ENCODE measurements at places on chromosomes 4 and X.

- peak; percentile 26 for DNase-seq
These were observed 469 bp downstream of the IRS4 start for GRCh38 chrX:108735679-108736508.

DNA sequence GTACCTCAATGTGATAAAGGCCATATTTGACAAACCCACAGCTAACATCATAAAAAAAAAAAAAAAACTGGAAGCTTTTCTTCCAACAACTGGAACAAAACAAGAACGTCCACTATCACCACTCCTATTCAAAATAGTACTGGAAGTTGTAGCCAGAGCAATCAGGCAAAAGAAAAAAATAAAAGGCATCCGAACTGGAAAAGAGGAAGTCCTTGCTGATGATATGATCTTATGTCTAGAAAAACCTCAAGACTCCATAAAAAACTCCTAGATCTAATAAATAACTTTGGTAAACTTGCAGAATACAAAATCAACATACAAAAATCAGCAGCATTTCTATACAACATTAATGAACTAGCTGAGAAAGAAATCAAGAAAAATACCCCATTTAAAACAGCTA is 134.3 kb downstream of the TEX11 start:
- no peak for DNase-seq

DNA sequence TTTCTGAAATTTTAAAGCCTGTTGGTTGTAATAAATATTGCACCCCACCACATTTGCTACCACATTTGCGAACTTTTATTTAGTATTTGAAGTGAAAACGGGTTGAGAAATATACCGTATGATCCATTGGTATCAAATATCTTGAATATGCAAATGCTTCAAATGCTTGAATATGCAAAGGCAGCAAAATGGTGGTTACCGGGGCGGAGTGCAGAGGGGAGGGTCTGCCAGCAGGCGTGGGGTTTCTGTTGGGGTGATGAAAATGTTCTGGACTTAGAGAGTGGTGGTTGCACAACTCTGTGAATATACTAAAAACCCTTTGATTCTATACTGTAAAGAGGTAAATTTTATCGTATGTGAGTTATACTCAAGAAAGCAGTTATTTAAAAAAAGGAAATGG is 35.3 kb downstream of the SHROOM2 start:
- no peak for DNase-seq

DNA sequence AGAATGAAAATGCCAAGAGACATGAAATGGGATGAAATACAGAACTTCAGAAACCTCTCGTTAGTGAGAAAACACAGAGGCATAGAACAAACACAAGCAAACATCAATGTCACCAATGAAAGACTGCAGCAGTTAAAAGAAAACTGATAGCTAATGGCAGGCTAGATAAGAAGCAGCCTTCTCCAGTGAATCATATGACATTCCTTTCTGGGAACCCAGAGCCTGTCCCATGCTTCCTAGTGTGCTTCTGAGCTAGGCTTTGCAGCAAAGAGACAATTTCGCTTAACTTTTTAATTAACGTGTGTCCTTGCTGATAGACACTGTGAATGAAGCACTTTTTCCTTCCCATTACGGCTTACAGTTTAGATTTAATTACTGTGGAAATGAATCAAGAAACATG is 444.6 kb downstream of the IL15 start:
- DNase-seq, result no peak

- DNase-seq, result no peak
These were observed 51.5 kb downstream of the SEL1L3 start for GRCh38 chr4:25811374-25811690.

GRCh38 chr4:30073011-30073710 is 647.0 kb upstream of the PCDH7 start:
- no peak for DNase-seq

DNA sequence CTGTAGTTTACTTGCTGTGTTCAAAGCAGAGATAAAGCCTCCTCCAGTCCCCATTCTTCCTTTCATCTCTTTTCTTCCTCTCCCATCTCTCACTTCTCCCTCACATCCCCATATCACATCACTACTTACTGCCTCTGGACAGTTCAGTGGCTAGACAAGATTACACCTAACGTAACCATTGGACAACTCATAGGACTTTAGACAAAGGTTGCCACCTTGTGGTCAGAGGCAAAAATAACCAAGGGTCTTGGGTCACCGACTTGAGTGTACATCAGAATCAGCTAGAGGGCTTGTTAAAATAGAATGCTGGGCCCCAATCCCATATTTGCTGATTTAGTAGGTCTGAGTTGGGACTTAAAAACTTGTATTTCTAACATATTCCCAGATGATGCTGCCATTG is 109.3 kb upstream of the DGKK start:
- DNase-seq, result peak; percentile 34

GRCh38 chrX:19578956-19579355 is 63.6 kb upstream of the MAP3K15 start:
- DNase-seq, result no peak

GRCh38 chr4:102604222-102604940 is 103.2 kb downstream of the NFKB1 start:
- DNase-seq, result no peak

- no peak for DNase-seq
These were observed 19.2 kb downstream of the PPP3CA start for GRCh38 chr4:101328063-101328602.

DNA sequence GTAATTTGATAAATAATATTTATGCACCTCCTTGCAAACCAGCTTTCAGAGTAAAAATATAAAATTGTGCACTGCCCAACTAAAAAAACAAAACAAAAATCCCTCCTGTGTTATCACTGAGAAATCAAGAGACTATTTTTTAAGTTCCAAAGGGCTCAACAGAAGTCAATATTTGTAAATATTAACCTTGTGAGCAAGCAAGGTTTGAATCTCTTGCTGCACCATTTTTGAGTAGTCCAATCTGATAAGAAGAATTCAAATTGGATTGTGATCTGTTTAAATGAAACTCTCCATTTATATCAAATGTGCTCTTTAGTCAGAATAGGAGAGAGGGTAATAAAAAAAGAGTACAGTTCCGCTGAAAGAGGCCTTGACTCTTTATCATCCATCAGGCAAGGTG is 520.2 kb downstream of the RAB28 start:
- DNase-seq, result no peak

GRCh38 chr4:180925805-180926204 is 1317.4 kb upstream of the TENM3 start:
- DNase-seq, result no peak

DNA sequence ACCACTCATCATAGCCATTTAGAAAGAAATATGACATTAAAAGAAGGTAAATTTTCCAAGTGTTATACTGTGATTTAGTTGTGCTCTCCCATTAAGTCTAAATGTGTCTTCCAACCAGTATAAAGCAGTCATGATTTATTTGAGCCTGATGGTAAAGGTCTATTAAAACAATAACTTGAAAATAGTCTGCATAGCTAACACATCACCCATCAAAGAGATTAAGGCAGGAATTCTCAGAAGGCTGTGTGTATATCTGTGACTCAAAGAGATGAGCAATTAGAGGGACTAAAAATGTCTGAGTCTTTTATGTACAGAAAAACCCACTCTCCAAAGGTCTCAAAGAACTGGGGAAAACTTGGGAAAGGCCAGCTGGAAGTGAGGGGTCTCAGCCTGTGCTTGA is 70.3 kb upstream of the IQCM start:
- DNase-seq, result no peak

GRCh38 chr4:40662962-40663604 is 33.4 kb upstream of the RBM47 start:
- DNase-seq, result peak; percentile 89

DNA sequence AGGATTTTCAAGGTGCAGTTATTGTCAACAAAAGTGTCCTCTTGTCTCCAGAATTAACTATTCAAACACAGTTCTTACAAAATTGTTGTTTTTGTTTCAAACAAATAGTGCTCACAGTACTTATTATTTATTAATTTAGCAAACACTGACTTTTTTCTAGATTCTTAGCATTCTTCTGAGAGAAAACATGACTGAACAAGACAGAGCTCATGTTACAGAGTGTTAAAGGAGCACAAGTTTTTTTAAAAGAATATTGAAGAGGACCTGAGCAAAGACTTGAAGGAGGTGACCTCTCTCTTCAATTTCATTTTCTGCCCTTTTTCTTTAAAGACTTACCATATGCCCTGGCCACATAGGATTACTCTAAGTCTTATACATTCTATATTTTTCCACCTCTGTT is 2220.3 kb upstream of the AGA start:
- DNase-seq, result no peak

DNA sequence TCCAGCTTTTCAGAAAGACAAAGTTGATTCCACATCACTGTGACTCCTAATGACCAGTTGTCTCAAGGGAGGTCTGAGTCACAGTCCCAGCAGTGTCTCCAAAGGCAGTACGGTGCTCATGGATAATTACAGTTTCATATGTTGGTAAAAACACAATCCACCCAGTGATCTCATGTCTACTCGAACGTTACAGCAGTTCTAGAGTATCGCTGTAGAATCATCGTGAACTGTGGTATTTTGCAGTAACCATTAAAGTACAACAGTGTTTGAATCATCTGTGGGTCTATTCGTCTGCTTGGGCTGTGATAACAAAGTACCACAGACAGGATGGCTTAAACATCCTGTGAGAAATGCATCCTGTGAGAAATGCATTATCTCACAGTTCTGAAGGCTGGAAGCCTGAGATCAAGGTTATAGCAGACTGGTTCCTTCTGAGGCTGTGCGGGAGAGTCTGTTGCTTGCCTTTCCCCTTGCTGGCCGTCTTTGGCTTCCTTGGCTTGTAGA is 121.1 kb upstream of the SORBS2 start:
- DNase-seq, result no peak

GRCh38 chr4:13541176-13541604 is 3.1 kb downstream of the NKX3-2 start:
- DNase-seq, result no peak

DNA sequence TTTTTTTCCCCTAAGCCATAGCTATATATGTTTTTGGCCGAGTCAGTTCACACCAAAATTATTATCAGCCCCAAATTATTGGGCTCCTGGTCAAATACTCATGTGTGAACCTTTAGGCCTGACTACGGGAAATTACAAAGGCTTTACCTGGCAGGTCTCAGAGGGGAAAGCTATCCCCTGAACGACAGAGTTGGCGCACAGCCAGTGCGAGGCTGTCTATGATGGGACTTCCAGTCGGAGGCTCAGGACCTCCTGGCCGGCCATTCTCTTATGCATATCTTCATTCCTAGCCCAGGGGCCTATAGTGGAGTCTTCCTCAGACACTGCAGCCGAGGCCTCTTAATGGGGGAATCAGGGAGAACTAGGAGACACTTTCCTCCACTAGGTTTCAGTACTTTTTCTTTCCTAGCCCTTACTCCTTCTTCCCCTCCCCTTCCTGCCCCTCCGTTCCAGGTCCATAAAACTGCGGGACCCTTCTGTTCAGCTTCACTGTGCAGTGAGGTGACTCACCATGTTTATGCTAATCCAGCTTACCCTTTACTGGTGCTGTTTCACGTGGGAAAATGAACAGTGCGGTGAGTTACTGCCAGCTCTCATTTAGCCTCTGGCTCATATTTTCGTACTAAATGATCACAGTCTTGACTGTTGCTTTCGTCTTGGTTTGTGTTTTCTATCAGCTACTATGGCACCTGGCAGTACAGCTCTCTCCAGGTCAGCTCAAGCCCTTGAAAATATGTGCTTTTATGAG is 533.9 kb downstream of the FSTL5 start:
- DNase-seq, result no peak

DNA sequence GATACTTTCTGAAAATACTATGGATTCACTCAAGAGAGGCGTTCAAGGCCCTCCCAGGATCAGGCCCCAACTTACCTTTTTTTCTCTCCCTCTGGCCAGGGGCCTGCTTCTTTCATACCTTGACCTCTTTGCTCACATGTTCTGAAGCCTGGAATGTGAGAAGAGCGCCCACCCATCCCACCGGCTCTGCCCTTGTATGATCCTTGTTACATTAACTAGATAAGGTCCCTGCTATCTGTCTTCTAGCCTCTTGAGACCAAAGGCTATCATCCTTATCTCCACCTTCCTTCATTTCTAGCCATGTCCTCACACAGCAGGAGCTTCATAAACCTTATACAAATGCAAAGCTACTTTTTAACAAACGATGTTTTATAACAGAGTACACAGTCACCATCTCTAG is 45.9 kb downstream of the PROM1 start:
- DNase-seq, result no peak

- peak; percentile 69 for DNase-seq
These were observed 714.5 kb upstream of the TENM3 start for GRCh38 chr4:181528570-181529184.

DNA sequence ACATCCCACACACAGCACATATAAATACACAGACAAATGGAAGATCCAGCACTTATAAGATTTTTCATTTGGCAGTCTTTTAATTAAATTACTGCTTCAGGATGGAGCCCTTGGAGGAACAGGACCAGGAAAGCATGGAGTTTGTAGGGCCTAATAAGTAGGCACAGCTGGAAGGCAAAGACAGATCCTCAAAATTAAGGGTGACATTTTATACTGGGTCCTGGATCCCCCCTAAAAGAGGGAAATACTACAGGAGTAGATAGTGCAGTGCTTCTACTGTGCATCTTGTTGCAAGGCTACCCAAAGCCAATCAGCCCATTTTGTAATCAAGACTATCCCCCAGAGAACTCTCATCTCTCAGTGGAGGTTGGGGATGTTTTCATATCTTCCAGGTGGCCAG is 1860.7 kb upstream of the PCDH10 start:
- no peak for DNase-seq

DNA sequence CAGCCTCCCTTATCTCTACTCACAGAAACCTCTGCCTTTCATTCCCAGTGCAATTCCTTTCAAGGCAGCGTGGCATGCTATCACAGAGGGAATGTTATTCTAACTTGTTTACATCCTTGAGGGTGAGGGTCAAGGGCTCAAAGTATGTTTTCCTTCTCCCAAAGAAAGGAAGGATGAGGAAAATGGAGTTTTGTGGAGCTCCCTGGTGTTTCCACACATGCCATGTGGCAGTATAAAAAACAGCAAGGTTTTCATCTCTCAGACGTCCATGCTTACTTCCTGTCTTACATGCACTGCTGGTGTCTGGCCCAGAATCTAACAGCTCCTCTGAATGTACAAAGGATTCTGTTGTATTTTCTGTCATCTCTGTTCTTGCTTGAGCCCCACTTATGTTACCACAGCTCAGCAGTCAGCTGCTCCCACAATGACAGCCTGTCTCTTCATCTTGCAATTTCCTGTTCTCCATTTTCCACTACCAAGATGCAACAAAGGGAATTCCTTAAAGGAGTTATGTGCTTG is 128.0 kb downstream of the SNCA start:
- peak; percentile 4 for DNase-seq

- DNase-seq, result no peak
These were observed 38.1 kb upstream of the GK2 start for GRCh38 chr4:79446145-79446544.

DNA sequence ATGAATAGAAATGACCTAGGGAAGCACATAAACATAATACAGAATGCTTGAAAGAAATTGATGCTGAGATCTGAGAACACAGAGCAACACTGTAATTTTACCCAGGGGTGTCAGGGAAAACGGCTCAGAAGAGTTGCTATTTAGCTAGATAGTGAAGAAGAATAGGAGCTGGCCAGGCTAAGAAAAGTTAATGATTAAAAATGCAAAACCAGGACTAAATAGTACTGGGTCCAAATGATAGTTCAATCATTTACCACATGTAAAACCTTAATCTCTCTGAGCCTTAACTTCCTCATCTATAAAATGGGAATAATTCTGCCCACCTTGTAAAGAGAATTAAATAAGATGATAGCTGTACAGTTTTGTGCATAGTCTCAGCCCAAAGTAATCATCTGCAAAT is 97.1 kb downstream of the PARM1 start:
- DNase-seq, result no peak

Measured in thyroid gland (tissue), 4 donors.